Calu3 (cell line): ENCODE measurements at places on chromosomes 13 and 19. TPM values are rescaled to one million over a fixed set of nuclear protein-coding genes. Genes with fewer than 3 reads are reported as not detected.
A peak's percentile ranks its signal among the peaks of the same experiment; 100 is the strongest.

DNA sequence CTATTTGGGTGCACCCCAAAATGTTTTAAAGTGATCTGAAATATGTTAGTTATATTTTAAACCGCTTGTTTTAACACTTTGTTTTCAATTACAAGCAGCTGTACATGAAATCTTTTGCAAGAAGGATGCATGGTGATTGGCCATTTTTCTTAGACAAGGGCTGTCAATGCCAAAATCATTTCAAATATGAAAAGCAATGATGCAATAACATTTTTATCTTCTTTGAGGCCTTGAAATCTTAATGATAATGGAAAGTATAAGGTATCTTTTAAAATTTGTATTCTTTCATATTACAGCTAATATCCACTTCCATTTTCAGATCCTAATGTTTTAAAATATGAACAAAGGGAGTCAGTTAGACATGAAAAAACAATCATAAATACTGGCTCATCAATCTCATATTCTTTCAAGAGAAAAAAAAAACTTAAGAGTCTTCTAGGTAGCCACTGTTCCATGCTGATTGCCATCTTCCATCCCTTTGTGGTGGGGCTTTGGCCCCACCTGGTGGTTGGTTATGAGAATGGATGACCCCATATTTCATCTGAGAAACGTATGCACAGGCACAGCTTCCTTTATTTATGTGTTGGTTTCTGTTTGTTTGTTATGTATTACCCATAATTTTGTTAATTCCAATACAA, 330.3 kb upstream of the MIR17HG start:
- H3K27me3 ChIP-seq, result no peaks in the 10 kb centered on the region
- H3K4me1 ChIP-seq, result no peaks in the 10 kb centered on the region
- no peaks in the 10 kb centered on the region for H3K36me3 ChIP-seq
- H3K4me3 ChIP-seq, result no peak overlapping the region

GRCh38 chr13:25088562-25089221, 7.2 kb upstream of the PABPC3 start:
- DNase-seq, result no peak
- H3K4me1 ChIP-seq, result no peaks in the 10 kb centered on the region
- H3K36me3 ChIP-seq, result no peaks in the 10 kb centered on the region
- peaks cover 63% of the 10 kb centered on the region for H3K27me3 ChIP-seq
- H3K27ac ChIP-seq, result no peak overlapping the region

DNA sequence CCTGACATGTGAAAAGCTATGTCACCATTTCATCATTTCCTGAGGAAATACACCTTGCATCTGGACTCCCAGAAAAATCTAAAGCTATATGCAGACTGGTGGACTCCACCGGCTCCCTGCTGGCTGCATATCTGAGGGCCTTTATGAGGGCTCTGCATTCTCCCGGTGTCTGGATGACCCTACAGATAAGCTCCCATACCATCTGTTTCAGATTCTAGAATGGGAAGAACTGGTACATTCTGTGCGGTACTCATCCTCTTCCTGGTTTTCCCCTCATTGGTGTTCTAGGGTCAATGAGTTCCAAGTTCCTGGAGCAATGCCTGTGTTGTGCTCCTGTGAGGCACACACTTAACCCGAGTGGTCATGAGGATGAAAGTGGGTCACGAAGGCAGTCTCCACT, 60.4 kb downstream of the COL4A1 start:
- H3K27ac ChIP-seq, result no peak overlapping the region
- no peaks in the 10 kb centered on the region for H3K36me3 ChIP-seq
- no peaks in the 10 kb centered on the region for H3K27me3 ChIP-seq
- no peaks in the 10 kb centered on the region for H3K4me1 ChIP-seq
- no peak overlapping the region for H3K4me3 ChIP-seq

DNA sequence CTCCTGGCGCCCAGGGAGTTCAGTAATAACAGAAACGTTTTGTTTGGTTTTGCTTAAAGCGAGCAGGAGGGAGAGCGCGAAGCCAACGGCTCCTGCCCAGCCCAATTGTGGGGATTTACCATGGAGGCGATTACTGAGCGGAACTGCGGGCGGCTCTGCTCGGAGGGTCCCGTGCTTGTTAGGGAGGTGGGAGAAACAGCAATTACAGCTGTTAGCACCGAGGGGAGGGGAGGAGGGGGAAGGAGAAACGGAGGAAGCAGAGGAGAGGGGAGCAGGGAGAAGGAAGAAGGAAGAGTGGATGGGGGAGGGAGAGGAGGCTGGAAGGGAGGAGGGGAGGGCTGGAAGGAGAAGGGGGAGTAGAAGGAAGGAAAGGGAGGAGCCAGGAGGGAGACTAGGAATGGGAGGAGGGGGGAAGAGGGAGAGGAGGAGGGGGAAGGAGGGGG, 7.7 kb upstream of the ONECUT3 start:
- H3K27me3 ChIP-seq, result no peaks in the 10 kb centered on the region
- no peak for DNase-seq
- no peak overlapping the region for H3K27ac ChIP-seq
- H3K4me3 ChIP-seq, result no peak overlapping the region

DNA sequence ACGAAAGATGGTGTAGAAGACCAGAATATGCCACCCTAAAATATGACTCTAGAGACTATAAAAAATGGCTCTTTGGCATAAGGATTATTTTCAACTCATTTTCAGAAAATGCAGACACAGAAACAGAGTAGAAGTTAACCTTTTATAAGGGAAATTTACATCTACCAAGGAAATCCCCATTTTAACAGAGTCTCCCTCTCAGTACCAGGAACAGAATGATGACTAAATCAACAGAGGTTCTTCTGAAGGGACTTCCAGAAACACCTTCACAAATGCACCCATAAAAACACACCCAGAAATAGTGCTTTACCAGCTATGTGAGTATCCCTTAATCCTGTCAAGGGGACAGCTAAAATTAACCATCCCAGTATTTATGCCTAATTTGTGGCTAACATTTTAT, 29.1 kb downstream of the PLPP2 start:
- H3K27me3 ChIP-seq, result no peaks in the 10 kb centered on the region
- DNase-seq, result no peak
- no peaks in the 10 kb centered on the region for H3K4me1 ChIP-seq
- H3K36me3 ChIP-seq, result peaks cover 4% of the 10 kb centered on the region

DNA sequence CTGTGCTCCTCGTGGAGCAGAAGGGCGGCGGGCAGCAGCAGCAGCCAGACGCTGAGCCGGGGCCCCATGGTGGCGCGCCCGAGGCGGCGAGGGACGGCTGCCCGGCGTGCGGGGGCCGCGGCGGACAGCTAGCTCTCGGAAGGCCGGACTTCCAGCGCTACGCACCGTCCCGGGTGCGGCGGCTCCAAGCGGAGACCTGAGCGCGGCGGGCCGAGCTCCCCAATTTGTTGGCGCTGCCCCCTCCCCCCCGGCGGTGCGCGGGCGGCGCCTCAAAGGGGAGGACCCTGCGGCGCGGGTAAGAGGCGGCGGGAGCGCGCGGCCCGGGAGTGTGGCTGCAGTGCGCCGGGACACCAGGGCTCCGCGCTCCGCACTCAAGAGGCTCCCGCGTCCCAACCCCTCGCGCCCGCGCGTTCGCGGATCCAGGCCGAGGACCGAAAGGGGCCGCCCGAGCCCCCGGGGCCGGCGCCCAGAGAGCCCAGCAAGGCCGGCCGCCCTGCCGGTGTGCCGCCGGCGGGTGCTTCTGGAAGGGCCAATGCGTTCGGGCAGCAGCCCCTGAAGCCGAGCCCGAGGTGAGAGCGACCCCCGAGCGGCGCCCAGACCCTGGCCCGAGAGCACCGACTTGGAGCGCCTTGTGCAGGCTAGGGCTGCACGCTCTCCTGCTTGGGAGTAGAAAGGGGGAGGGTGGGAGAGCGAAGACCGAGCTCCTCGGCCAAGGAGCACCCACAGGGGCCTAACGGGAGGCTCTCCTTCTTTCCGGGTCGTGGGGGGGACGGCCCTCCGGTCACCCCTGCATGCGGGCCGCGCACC, at the start of the genes COL4A1 and COL4A2:
COL4A1 (minus strand) TSS at position 198 of the 807 bp plus-strand sequence; CDS start at position 68, 130 bp downstream.
COL4A2 (plus strand) TSS at position 325 of the 807 bp plus-strand sequence. CDS start 620 bp downstream, outside the sequence.
- no peak within 1 kb of the TSS for H3K4me3 ChIP-seq
- H3K27ac ChIP-seq, result no peak within 1 kb of the TSS
- DNase-seq, result no peak
- H3K4me1 ChIP-seq, result peaks cover 2% of the 10 kb centered on the region
- H3K36me3 ChIP-seq, result no peaks in the 10 kb centered on the region
- no peaks in the 10 kb centered on the region for H3K27me3 ChIP-seq

The SGCG gene
- not detected in 2 replicates for total RNA-seq

DNA sequence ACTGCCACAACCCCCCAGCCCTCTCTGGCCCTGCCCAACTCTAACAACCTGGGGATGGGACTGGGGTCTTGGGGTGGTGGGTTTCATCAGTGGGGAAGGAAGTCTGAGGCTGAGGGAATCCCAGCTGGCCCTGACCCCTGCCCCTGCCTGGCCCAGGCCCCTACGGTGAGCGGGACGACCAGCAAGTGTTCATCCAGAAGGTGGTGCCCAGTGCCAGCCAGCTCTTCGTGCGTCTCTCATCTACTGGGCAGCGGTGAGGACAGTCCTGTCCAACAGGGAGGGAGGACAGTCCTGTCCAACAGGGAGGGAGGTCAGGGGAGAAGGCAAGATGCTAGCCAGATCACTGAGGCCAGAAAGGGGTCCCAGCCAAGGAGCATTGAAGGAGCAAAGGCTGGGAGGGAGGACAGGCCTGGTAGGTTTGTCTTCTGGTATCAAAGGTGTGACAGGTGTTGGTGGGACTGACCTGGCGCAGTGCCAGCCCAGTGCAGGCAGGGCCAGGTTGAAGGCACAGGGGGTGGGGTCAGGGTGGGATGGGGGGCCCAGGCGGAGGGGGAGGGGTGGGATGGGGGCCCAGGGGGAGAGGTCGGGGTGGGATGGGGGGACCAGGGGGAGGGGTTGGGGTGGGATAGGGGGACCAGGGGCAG, 12.1 kb upstream of the LTBP4 start:
- no peak overlapping the region for H3K27ac ChIP-seq
- H3K4me3 ChIP-seq, result no peak overlapping the region
- H3K4me1 ChIP-seq, result peaks cover 13% of the 10 kb centered on the region

DNA sequence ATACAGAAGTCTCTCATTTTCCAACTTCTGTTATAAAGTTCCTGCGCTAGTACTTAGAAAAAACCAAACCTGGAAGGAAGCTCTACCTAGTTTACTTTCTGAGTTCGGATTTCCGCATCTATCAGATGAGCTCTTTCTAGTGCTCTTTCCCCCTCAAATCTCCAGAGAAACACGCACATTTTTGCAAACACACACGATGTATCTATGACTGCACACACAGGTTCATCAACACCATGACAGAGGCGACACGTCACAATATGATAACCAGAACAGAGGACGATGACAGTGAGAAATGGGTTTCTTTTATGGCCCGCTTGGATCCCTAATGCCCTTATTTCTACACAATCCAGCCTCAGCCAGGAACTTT, 629 bp upstream of the LRRC63 start:
- peaks cover 12% of the 10 kb centered on the region for H3K36me3 ChIP-seq
- H3K27ac ChIP-seq, result peak overlapping the region; percentile 78
- DNase-seq, result no peak
- no peaks in the 10 kb centered on the region for H3K27me3 ChIP-seq
- H3K4me3 ChIP-seq, result peak overlapping the region; percentile 82

DNA sequence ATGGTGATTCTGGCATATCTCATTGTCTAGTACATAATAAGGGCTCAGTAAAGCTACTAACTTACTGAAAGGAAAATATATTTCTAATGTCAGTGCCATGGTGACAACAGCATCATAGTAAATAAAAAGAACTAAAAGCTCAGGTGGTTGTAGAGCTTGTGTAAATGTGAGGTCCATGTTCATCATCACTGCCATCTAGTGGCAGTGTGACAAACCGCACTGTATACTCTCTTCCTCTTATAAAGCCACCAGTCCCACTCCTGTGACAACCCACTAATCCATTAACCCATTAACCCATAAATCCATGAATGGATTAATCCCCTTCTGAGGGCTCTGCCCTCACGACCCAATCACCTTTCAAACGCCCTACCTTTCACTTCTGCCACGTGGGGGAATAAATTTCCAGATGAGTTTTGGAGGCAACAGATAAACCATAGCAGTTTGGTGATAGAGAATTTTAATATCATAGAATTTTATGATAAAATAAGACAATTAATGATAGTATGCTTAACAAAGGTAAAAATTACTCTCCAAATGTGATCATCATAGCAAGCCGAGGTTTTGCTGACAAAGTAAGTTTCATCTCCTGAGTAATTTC, 160.4 kb upstream of the SGCG start:
- peak; percentile 12 for DNase-seq
- no peaks in the 10 kb centered on the region for H3K4me1 ChIP-seq

- H3K4me1 ChIP-seq, result no peaks in the 10 kb centered on the region
- no peak for DNase-seq
- no peaks in the 10 kb centered on the region for H3K27me3 ChIP-seq
- peaks cover 10% of the 10 kb centered on the region for H3K36me3 ChIP-seq
- H3K4me3 ChIP-seq, result no peak overlapping the region
These were observed 6.3 kb downstream of the HAUS5 start for GRCh38 chr19:35618857-35619256.

The PSG1 gene
- total RNA-seq, result not detected in 2 replicates

The ZNF223 gene
- total RNA-seq, result 6.0 and 8.7 TPM in 2 replicates

The MEGF8 gene
- 32.0 and 35.0 TPM in 2 replicates for total RNA-seq

DNA sequence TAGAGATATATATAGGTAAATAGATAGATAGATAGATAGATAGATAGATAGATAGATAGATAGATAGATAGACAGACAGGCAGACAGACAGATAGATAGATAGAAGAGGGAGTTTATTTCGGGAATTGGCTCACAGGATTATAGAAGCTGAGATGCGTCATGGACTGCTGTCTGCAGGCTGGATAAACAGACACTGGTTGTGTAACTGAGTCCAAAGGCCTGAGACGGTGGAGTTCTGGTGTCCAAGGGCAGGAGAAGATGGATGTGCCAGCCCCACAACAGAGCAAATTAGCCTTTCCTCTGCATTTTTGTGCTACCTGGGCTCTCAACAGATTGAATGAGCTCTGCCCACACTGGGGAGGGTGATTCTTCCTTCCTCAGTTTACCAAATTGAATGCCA, 2.7 kb downstream of the CYP4F3 start:
- no peak for DNase-seq
- H3K4me1 ChIP-seq, result peaks cover 34% of the 10 kb centered on the region
- H3K4me3 ChIP-seq, result no peak overlapping the region

DNA sequence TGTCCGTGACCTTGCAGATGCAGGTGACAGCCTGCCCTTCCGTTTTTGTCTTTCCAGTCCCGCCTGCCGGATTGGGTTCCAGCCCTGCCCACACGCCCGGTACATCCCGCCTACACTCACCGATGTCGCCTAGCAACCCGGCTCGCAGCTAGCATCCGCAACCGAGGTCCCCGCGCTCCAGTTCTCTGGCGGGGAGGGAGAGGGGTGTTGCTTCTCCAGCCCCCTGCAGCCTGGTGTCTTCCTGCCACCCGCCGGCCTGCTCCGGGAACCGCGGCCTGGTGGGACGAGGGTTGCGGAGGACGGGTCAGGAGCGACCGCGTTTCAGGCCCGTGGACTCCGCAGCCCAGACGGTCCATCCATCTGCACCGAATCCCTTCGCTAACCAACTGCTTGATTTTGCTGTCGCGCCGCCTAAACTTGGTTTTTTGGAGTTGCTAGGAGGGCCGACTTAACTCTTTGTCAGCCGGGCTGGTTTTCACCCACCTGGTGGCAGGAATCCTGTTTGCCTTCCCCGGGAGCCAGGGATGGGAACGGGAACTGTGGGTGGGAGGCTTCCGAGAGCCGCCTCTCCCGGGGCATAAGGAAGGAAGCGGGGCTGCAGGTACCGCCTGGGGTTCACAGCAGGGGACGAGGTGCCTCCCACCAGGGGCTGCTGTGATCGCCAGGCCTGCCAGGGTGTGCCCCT, 15.4 kb upstream of the MATK start:
- peaks cover 53% of the 10 kb centered on the region for H3K27me3 ChIP-seq
- H3K4me3 ChIP-seq, result no peak overlapping the region
- H3K36me3 ChIP-seq, result no peaks in the 10 kb centered on the region
- DNase-seq, result no peak
- no peak overlapping the region for H3K27ac ChIP-seq
- no peaks in the 10 kb centered on the region for H3K4me1 ChIP-seq
